Neural crest cell (in vitro differentiated cells): ENCODE measurements at places on chromosomes 4 and X.

DNA sequence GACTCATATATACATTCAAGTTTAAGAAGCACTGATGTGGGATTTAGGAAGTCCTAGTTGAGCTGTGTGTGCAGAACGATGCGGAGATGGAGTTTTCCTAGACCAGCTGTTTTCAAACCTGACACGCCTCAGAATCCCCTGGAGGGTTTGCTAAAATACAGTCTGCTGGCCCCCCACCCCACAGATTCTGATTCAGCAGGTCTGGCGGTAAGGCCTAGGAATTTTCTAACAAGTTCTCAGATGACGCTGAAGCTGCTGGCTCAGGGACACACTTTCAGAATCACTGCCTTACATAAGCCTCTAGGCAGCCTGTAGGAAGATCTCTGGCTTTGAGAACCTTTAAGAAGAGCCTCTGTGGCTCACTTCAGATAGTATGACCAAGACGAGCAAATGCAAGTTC, 73.1 kb downstream of the PHEX start:
- no peak for DNase-seq

DNA sequence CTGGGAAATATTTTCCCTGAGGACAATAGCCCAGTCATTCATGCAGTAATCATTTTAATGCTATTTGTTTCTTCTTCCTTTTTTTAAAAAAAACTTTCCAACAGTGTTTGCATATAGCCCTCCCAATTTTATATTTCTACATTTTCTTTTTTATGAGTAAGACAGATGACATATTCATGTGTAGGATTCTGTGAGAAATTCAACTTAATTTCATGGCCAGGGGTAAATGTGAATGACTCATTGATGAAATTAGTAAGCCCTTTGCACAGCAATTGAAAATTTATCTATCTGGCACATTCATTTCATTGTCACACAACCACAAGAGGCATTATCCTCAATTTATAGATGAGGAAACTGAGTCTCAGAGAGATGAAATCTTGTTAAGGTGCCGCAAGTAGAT, 13.7 kb upstream of the SMIM20 start:
- DNase-seq: no peak

GRCh38 chrX:131746491-131746968, 202.7 kb downstream of the OR13H1 start:
- no peak for DNase-seq

GRCh38 chr4:40281099-40281498, 54.0 kb upstream of the CHRNA9 start:
- DNase-seq: no peak

GRCh38 chrX:119249891-119250290, 13.8 kb downstream of the PGRMC1 start:
- DNase-seq: no peak

- no peak for DNase-seq
These were observed 92.5 kb downstream of the ANK2 start for GRCh38 chr4:113141901-113142346.

- DNase-seq: no peak
These were observed 469.0 kb upstream of the BOD1L1 start for GRCh38 chr4:14096396-14096965.

- DNase-seq: no peak
These were observed 202.7 kb downstream of the NR3C2 start for GRCh38 chr4:148239494-148239985.

GRCh38 chr4:25842229-25842845, 20.5 kb downstream of the SEL1L3 start:
- DNase-seq: no peak

GRCh38 chr4:151004222-151004621, 10.9 kb downstream of the LRBA start:
- DNase-seq: no peak

DNA sequence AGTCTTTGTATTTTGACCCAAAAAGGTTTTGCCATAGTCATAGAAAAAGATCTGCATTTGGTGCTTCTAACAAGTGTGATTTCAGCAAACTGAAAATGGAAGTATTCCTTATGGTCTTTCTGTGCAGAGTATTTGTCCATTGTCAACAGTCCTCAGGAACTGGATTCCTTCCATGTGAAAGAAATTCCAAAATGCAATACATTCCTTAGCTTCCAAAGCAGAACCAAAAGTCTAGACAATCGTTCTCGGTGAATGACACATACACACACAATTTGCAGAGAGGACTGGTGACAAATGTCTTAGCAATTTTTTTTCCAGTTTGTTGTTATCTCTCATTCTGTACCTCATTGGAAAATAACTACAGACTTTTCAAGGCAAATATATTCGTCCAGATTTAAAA, 562.2 kb upstream of the SLIT2 start:
- DNase-seq: no peak

- no peak for DNase-seq
These were observed 11.2 kb downstream of the FHDC1 start for GRCh38 chr4:152947311-152947710.

DNA sequence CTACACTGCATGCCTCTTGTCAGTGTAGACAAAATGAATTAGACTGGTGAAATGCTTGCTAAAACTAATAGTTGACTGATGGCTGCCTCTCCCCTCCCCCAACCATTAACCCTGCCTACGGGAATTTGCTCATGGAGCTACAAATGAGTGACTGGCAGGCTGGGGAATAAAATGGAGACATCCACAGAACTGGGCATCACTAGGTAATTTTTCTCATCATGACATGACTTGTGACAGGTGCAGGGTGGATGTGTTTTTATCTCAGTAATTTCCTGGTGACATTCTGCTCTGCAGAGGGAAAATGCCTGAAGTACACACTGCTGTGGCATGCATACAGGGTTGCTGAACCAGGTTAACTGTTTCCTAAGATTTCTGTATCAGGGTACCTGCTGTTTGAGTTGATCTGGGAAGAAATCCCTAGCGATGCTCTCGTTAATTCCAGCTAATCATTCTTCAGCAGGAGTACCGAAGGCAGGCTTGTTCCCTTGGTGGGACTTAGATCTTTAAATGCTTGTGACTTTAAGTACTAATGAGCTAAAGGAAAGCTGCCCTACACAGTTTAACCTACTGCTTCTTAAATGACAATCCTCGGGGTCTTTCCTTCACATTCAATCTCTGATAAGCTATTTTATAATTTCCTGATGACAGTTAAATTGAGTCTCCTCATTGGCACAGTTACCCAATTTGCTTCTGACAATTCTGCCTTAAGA, 376.3 kb upstream of the LCORL start:
- no peak for DNase-seq

GRCh38 chr4:147088146-147088545, 142.5 kb upstream of the TTC29 start:
- DNase-seq: no peak

DNA sequence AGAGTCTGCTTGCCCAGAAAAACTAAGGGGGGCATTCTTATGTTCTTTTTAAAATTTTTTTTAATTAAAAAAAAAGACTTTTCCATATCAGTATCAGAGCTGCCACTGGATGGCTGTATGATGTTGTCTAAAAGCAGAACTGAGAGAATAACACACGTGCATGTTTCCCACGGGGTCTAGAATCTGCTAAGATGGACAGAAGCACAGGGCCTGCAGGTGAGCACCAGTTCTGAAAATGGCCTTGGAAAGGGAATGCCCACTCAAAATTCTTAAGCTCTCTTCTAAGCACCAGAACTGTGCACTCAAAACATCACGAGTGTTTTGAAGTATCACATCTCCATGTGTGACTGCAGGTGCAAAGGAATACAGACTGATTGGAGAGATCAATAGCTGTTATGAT, 61.1 kb downstream of the ARAP2 start:
- no peak for DNase-seq

- no peak for DNase-seq
These were observed 137.3 kb upstream of the FTHL17 start for GRCh38 chrX:31209005-31209628.

DNA sequence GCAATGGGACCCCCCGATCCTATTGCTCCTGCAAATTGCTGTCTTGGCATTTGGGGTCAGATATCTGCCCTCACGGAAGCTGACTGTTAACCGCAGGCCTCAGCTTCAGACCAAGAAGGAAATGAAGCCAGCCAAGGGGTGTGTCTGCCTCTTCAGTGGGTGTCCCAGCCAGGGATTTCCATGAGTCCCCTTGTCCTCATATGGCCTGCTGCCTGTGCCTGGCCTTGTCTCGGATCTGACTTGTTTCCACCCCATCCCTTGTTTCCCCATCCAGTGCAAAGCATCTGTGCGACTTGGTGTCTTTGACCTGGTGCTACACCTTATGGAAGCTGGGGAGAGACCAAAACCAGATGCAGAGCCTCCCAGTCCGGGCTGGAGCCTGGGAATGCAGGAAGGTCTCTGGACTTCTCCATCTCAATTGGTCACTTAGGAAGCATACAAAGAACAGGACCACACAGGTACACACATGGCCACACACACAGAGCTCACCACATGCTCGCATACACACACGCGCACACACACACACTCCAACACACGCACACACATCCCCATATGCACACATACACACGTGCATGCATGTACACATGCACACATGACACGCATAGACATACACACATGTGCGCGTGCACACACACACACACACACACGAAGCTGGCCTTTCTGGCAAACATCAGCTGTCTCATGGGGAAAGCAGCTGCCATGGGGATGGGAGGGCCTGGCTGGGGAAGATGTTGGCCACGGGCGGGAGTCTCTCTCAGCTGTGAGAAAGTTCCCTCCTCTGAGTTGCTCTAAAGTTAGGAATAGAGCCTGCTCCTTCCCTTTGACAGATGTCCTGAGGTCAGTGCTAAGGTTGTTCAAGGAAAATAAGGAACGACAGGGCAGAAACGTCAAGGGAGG, 65.5 kb downstream of the CRMP1 start:
- no peak for DNase-seq

GRCh38 chrX:130245441-130245840, 23.3 kb downstream of the ZNF280C start:
- no peak for DNase-seq

DNA sequence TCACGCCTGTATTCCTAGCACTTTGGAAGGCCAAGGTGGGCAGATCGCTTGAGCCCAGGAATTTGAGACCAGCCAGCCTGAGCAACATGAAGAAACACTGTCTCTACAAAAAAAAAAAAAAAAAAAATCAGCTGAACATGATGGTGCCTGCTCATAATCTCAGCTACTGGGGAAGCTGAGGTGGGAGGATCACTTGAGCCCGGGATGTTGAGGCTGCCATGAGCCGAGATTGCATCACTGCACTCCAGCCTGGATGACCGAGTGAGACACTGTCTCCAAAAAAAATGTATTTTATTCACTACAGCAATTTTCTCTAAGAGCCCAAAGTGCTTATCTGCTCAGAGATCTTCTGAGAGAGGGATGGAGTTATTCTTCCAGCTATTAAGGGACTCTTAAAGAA, 215.8 kb upstream of the PPP3CA start:
- no peak for DNase-seq

- DNase-seq: no peak
These were observed 13.0 kb downstream of the PNMA6E start for GRCh38 chrX:153387987-153388721.

GRCh38 chr4:25767877-25768725, 94.7 kb downstream of the SEL1L3 start:
- DNase-seq: peak; percentile 56

GRCh38 chr4:62053974-62054373, 853.8 kb downstream of the ADGRL3 start:
- DNase-seq: no peak

- no peak for DNase-seq
These were observed 19.5 kb downstream of the TMEM144 start for GRCh38 chr4:158229768-158230167.

GRCh38 chr4:173446416-173446815, 47.5 kb upstream of the SCRG1 start:
- DNase-seq: no peak

GRCh38 chr4:76307660-76308014, 1.1 kb downstream of the STBD1 start:
- DNase-seq: no peak

- no peak for DNase-seq
These were observed 857.5 kb upstream of the FTHL17 start for GRCh38 chrX:31929366-31929765.

GRCh38 chr4:180449395-180449956, 1793.7 kb upstream of the TENM3 start:
- no peak for DNase-seq

GRCh38 chr4:177478496-177478895, 36.3 kb upstream of the AGA start:
- no peak for DNase-seq

GRCh38 chr4:8308856-8309771, 39.6 kb downstream of the HTRA3 start:
- DNase-seq: no peak

DNA sequence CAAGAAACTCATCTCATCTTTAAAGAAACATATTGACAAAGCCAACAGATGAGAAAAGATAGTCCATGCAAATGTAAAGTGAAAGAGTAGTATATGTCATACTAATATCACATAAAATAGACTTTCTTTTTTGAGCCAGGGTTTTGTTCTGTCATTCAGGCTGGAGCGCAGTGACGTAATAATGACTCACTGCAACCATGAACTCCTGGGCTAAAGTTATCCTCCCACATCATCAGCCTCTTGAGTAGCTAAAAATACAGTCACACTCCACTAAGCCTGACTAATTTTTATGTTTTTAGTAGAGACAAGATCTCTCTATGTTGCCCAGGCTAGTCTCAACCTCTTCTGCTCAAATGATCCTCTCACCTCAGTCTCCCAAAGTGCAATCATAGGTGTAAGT, 51.8 kb upstream of the TRAM1L1 start:
- DNase-seq: no peak

GRCh38 chrX:91039777-91040176, 394.9 kb upstream of the PABPC5 start:
- no peak for DNase-seq
